ENCODE measurements at places on chromosomes 3 and 15. TPM values are rescaled to one million over a fixed set of nuclear protein-coding genes. Genes with fewer than 3 reads are reported as not detected.

DNA sequence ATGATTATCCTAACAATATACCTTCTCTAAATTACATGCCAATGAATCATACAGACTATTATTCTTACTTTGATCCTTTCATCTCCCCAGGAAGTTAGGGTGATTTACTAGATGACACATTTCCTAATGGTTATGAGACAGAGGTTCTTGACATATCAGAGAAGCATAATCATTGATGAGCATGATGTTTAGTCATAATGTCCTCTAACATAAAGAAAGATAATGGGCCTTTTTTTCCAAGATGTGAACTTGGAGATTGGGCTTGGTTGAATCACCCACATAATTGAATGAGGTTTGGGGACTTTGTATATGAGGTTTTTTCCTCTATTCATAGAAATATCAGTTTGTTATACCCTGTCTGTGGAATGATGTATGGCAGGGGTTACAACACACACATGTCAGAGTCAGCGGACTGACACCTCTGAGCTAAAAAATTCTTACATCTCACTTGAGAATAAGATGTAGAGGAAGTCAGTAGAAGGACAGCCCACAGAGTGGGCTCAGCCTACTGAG is 69.7 kb upstream of the DCBLD2 start:
- no peak for DNase-seq
- no peak overlapping the region for H3K27ac ChIP-seq
- H3K4me3 ChIP-seq = no peak overlapping the region
- H3K36me3 ChIP-seq = no peaks in the 10 kb centered on the region
- no peaks in the 10 kb centered on the region for H3K4me1 ChIP-seq

DNA sequence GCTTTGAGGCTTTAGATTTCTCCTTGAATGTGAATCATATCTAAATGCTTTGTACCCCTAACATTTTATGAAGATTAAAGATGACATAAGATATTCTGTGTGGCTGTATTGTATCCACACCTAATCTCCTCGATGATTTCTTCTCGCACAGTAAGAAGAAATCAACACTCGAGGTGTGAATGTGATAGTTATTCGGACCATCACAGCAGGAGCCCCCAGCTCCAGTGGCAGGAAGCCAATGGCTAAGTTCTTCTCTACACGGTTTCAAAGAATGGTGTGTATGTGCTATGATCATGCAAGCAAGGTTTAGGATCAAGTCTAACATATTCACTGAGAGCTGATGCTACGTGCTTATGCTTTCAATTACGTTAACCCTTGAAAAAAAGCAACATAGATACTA is 271.0 kb downstream of the SUCLG2 start:
- H3K36me3 ChIP-seq = peaks cover 5% of the 10 kb centered on the region
- H3K4me3 ChIP-seq = no peak overlapping the region
- no peak overlapping the region for H3K27ac ChIP-seq
- no peak for DNase-seq
- H3K27me3 ChIP-seq = no peaks in the 10 kb centered on the region
- H3K4me1 ChIP-seq = no peaks in the 10 kb centered on the region

GRCh38 chr15:95911570-95912279 is 418.8 kb upstream of the NR2F2 start:
- H3K27ac ChIP-seq = no peak overlapping the region
- no peaks in the 10 kb centered on the region for H3K27me3 ChIP-seq
- no peaks in the 10 kb centered on the region for H3K4me1 ChIP-seq
- DNase-seq = no peak

GRCh38 chr3:17030956-17031652 is 146.3 kb downstream of the PLCL2 start:
- peaks cover 27% of the 10 kb centered on the region for H3K4me1 ChIP-seq
- H3K36me3 ChIP-seq = no peaks in the 10 kb centered on the region
- no peak overlapping the region for H3K4me3 ChIP-seq
- H3K27me3 ChIP-seq = no peaks in the 10 kb centered on the region
- no peak for DNase-seq
- H3K27ac ChIP-seq = no peak overlapping the region

- H3K27me3 ChIP-seq = no peaks in the 10 kb centered on the region
- H3K36me3 ChIP-seq = no peaks in the 10 kb centered on the region
- no peak for DNase-seq
- no peak overlapping the region for H3K27ac ChIP-seq
Measured at GRCh38 chr3:157443905-157444796, 7.5 kb downstream of the PTX3 start.

DNA sequence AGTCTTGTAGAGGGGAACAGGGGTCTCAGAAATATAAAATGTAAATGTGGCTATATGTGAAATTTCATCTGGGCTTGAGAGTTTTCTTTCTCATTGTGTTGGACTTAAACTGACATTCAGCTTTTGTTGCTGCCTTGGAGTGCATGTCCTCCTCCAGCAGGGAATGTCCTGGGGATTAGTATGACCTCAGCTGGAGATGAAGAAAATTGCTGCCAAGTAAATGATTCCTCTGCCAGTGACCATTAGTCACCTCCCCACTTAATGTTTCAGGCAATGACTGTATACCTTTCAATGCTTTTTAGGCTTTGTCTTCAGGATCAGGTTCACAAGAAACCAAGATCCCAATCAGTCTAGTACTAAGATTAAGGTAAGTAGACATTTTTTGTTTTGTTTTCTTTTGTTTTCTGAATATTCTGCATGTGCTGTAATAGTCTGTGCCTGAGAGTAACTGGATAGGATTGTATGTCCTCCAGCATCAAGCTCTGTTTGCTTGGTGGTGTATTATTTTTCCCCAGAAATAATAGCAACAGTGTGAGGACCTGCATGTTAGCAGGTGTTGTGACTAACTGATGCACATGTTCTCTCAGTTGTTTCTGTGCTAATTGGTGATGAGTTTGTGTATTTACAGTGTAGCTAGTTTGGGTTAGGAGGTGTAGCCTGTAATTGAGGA is 18.1 kb upstream of the SLC22A13 start:
- no peak for DNase-seq
- H3K27me3 ChIP-seq = no peaks in the 10 kb centered on the region
- H3K36me3 ChIP-seq = peaks cover 4% of the 10 kb centered on the region
- H3K4me3 ChIP-seq = no peak overlapping the region
- no peak overlapping the region for H3K27ac ChIP-seq
- H3K4me1 ChIP-seq = no peaks in the 10 kb centered on the region

DNA sequence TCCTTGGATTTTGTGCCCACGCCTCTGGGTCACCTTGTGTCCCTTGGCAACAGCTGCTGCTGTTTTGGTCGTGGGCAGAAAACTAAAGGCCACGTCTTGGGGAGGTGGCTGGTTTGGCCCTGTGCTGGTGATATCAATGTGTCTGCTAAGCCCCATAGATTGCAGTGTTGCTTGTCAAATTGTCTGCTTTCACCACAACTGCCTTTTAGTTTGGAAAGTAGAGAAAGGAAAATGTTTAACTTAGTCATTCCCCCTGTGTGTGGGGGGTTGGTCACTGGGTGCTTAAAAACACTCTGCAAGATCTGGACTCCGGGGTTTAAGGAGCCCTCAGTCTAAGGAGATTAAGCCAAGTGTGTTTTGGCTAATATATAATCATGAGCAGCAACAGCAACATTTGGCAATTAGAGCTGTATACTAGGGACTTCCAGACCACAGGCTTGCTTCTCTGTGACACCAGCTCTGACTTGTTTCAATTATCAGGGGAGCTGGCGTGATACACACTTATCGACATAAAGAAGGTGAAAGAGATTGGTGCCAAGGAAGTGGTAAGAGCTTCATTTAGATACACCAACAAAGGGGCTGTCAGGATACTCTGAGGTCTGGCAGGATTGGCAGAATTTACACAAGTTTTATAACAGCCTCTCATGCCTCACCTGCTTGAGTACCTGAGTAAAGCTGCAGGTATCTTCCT is 3.5 kb downstream of the SMAD3 start:
- no peaks in the 10 kb centered on the region for H3K36me3 ChIP-seq
- no peaks in the 10 kb centered on the region for H3K27me3 ChIP-seq
- H3K4me1 ChIP-seq = peaks cover 12% of the 10 kb centered on the region
- DNase-seq = no peak
- H3K27ac ChIP-seq = peak overlapping the region; percentile 2

DNA sequence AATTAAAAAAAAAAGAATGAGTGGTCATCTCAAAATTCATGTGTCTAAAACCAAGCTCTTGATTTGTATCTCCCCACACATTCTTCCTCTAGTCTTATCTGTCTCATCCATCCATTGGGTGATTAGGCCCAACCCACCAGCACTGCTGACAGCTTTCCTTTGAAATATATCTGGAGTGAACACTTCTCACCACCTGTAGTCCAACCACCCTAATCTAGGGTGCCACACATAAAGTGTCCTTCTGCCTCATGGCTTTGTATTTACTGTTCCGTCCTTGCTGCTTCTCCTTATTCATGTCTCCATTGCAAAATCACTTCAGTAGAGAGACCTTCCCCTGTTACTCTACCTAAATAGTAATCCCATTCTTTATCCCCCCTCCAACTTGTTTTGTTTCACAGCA is 82.4 kb upstream of the PTX3 start:
- H3K27me3 ChIP-seq = no peaks in the 10 kb centered on the region
- no peak overlapping the region for H3K27ac ChIP-seq
- no peaks in the 10 kb centered on the region for H3K4me1 ChIP-seq
- H3K36me3 ChIP-seq = no peaks in the 10 kb centered on the region

- H3K27me3 ChIP-seq = no peaks in the 10 kb centered on the region
- no peak for DNase-seq
- no peaks in the 10 kb centered on the region for H3K36me3 ChIP-seq
- no peak overlapping the region for H3K27ac ChIP-seq
- H3K4me3 ChIP-seq = no peak overlapping the region
Measured at GRCh38 chr15:93974804-93975481, 256.4 kb upstream of the MCTP2 start.

DNA sequence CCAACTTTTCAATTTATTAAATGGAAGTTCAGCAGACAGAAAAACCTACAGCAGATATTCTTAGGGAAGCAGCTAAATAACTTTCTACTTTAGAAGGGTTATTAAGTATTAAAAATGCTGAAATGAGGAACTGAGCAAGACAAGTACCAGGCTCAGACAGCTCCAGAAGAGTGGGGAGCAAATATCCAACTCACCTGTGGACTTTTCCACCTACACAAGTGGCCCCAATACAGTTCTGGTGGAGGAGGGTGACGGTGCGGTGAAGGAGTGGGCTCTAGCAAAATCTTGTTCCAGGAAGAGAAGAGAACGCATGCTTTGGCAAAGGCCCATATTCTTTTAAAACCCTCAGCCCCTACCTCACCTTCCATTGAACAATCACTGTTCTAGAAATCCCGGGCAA is 129.7 kb upstream of the LMOD3 start:
- no peak overlapping the region for H3K4me3 ChIP-seq
- H3K27ac ChIP-seq = no peak overlapping the region
- H3K27me3 ChIP-seq = no peaks in the 10 kb centered on the region
- no peaks in the 10 kb centered on the region for H3K36me3 ChIP-seq
- H3K4me1 ChIP-seq = peaks cover 30% of the 10 kb centered on the region

DNA sequence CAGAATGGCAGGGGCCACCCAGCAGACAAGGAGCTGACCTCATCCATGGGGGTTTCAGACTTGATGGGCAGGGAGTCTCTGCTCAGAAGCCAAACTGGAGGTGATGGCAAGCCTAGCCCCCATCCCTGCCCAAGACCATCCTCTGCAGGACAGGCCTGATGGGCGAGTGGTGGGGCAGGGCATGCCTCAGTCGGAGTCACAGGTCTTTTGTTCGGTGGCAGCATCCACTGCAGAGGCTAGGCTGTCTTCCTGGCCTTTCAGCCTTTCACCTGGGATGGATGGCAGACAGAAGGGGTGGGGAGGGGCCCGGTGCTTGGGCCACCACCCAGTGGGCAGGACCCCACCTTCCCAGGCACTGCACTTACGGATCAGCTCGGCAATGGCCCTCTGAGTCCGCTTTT is 44.4 kb downstream of the PTH1R start:
- H3K27me3 ChIP-seq = no peaks in the 10 kb centered on the region
- H3K36me3 ChIP-seq = peaks cover 46% of the 10 kb centered on the region
- H3K4me3 ChIP-seq = no peak overlapping the region
- H3K27ac ChIP-seq = no peak overlapping the region

- peak overlapping the region; percentile 91 for H3K4me3 ChIP-seq
- H3K4me1 ChIP-seq = peaks cover 18% of the 10 kb centered on the region
- no peaks in the 10 kb centered on the region for H3K27me3 ChIP-seq
- peak overlapping the region; percentile 87 for H3K27ac ChIP-seq
Measured at GRCh38 chr3:48301800-48302166, 31.7 kb downstream of the SPINK8 start.

- H3K4me3 ChIP-seq = no peak overlapping the region
- DNase-seq = no peak
- no peaks in the 10 kb centered on the region for H3K4me1 ChIP-seq
- no peaks in the 10 kb centered on the region for H3K36me3 ChIP-seq
Measured at GRCh38 chr15:50753463-50753862, 12.0 kb downstream of the SPPL2A start.

GRCh38 chr15:94174399-94174802 is 57.0 kb upstream of the MCTP2 start:
- H3K27ac ChIP-seq = no peak overlapping the region
- no peak overlapping the region for H3K4me3 ChIP-seq
- no peaks in the 10 kb centered on the region for H3K27me3 ChIP-seq
- no peaks in the 10 kb centered on the region for H3K36me3 ChIP-seq
- DNase-seq = no peak

DNA sequence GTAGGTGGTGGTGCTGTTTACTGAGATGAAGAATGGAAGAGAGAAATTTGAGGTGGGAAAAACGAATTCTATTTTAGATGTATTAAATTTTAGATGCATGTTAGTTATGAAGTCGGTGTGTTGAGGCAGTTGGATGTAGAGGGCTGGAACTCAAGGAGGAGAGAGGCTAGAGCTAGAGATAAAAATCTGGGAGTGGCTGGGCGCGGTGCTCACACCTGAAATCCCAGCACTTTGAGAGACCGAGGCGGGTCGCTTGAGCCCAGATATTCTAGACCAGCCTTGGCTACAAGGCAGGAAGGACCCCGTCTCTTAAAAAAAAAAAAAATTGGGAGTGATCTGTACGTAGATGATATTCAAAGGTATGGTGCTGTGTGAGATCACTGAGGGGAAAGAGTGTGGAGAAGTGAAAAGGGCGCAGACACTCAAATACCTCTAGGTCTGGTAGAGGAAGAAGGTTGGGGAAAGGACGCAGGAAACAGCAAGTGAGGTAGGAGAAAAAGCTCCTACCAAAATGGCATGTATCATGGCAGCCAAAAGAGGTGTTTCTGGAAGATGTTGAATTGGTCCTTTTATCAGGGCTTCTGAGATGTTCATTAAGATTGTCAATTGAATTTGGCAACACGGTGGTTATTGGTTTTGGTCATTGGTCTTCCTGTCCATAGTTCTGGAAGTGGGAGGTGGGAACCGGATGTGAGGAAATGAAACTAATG is 1.8 kb downstream of the YEATS2 start:
- no peaks in the 10 kb centered on the region for H3K36me3 ChIP-seq
- DNase-seq = no peak
- H3K4me3 ChIP-seq = no peak overlapping the region
- H3K27me3 ChIP-seq = no peaks in the 10 kb centered on the region

GRCh38 chr3:148512648-148513047 is 185.1 kb upstream of the AGTR1 start:
- H3K4me3 ChIP-seq = no peak overlapping the region
- no peak for DNase-seq
- no peak overlapping the region for H3K27ac ChIP-seq
- no peaks in the 10 kb centered on the region for H3K27me3 ChIP-seq

GRCh38 chr3:12405432-12406272 is 78.6 kb upstream of the TSEN2 start:
- H3K27ac ChIP-seq = peak overlapping the region; percentile 88
- DNase-seq = peak; percentile 73

Gene DAZL
- not detected for polyA plus RNA-seq

Gene SNURF
- polyA plus RNA-seq = 2.7 TPM

Gene GPR87
- not detected for polyA plus RNA-seq

Gene CCDC54
- 0.21 TPM for polyA plus RNA-seq

Gene GXYLT2
- 0.06 TPM for polyA plus RNA-seq

Gene CRYGS
- 0.53 TPM for polyA plus RNA-seq

Gene ROBO2
- polyA plus RNA-seq = 0.30 TPM

Gene TTLL3
- 2.8 TPM for polyA plus RNA-seq

Gene SHF
- polyA plus RNA-seq = 15.7 TPM

Gene RNF13
- 31.3 TPM for polyA plus RNA-seq

All from liver (tissue), 10 donors.